ENCODE measurements at places on chromosomes 1 and 21.

GRCh38 chr1:109502364-109502851 lies 7.1 kb downstream of the AMIGO1 start:
- peak; percentile 34 for DNase-seq

- no peak for DNase-seq
Measured at GRCh38 chr1:119549719-119550132, 42.7 kb downstream of the HSD3B1 start.

DNA sequence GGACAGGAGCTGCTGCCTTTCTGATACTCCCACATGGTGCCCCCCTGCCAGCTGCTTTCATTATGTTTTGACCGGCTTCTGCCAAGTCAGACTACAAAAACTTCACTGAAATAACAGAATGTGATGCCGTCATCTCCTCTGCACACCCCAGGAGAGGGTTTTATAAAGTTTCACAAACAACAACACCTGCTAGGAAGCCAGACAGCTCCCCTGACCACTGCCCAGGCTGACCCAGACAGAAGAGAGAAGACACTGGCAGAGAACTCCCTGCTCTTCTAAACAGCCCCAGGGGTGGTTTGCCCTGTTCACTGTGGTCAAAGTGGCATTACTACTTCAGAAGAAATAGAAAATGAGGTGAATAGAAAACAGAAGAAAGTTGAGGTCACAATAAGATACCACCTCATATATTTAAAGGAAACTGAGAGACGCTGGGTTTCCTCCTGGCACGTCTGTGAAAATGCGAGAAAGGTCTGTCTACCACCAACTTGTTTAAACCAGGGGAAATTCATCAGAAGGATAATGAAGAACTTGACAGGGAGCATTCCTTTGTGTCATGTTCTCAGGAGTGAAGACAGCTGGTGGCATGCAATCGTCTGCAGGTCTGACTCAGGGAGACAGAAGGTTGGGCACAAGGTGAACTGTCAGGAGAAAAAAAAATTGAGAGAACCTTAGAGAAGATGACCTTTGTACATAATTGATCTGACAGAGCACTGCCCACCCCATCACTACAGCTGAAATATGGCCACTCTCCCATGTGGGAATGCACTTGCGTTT lies 119.0 kb upstream of the NFIA start:
- DNase-seq, result no peak

- no peak for DNase-seq
Measured at GRCh38 chr1:173190101-173190936, 16.8 kb downstream of the TNFSF4 start.

- no peak for DNase-seq
Measured at GRCh38 chr1:151806170-151806569, 951 bp upstream of the LINGO4 start.

DNA sequence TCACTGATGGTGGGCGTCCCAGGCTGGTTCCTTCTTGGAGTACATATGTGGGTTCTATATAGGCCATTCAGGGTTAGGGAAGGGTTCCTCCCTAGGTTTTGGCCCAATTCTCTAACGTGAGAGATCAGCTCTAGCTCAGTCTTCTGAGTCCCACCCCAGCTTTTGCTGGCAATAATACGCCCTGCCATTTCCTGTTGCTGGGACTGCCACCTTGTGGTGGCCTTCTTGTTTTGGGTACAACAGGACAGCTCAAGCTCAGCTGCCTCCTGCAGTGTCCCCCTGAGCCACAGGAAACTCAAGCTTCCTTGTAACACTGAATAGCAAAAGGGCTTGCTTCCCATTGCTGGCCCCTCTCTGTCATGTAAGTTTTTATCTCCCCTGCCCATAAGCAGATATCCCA lies 77.8 kb downstream of the BACH1 start:
- DNase-seq, result peak; percentile 13

- DNase-seq, result no peak
Measured at GRCh38 chr1:7098641-7099040, 313.4 kb downstream of the CAMTA1 start.

GRCh38 chr1:168298446-168298845 lies 17.8 kb downstream of the TBX19 start:
- no peak for DNase-seq

- DNase-seq, result no peak
Measured at GRCh38 chr1:201383647-201384405, 6.3 kb upstream of the TNNT2 start.

DNA sequence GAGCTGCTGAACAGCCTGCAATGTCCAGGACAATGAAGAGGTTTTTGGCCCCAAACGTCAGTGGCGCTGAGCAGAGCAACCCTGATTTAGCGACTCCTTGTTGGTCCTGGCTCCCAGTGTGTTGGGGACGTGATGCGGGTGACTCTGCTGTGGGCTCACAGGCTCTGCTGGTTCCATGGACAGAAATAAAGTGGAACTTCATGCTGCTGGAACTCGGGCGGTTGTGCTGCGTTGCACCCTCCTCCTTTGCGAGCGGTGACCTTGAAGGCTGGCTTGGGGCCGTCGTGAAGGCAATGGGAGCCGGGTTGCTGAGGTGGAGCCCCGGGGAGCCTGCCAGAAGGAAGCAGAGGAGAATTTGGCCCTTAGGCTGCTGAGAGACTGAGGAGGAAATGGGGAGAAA lies 122.6 kb upstream of the C1orf174 start:
- no peak for DNase-seq

Data from activated T-helper 1 cell treated with Interleukin-2 at 50 U/mL for 16 hours (primary cell).